Daoy (cell line): ENCODE measurements at places on chromosomes 3 and 15.

DNA sequence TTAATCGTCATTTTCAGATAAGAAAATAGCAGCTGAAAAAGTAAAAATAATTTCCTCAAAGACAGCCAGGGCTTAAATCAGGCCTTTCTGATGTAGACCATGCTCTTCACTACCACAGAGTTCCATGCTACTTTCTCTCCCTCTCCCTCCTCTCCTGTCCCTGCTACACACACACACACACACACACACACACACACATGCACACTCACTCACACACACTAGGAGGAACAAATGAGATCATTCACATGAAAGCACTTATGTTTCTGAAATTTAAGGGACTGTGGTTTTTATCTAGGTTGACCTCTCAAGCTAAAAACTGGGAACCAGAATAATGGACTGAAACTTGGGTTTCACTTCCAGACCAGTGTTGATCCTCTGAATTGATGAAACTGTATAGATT is 4.1 kb upstream of the PSMA4 start:
- no peak for DNase-seq

DNA sequence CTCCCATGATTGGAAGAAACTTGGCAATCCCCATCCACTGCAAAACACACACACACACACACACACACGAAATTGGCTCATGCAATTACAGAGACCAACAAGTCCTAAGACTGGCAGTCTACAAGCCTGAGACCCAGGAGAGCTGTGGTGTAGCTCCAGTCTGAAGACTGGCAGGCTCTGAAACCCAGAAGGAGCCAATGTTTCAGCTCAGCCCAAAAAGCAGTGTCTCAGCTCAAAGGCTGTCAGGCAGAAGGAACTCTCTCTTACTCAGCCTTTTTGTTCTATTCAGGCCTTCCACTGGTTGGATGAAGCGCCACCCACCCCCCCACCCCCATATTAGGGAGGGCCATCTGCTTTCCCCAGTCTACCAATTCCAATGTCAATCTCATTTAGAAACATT is 32.1 kb downstream of the MESD start:
- no peak for DNase-seq

- no peak for DNase-seq
Observed at GRCh38 chr3:14935592-14936345, 11.6 kb upstream of the NR2C2 start.

GRCh38 chr3:44058022-44058867 is 183.4 kb upstream of the TOPAZ1 start:
- peak; percentile 50 for DNase-seq

GRCh38 chr15:50128266-50128665 is 9.2 kb upstream of the ATP8B4 start:
- no peak for DNase-seq

DNA sequence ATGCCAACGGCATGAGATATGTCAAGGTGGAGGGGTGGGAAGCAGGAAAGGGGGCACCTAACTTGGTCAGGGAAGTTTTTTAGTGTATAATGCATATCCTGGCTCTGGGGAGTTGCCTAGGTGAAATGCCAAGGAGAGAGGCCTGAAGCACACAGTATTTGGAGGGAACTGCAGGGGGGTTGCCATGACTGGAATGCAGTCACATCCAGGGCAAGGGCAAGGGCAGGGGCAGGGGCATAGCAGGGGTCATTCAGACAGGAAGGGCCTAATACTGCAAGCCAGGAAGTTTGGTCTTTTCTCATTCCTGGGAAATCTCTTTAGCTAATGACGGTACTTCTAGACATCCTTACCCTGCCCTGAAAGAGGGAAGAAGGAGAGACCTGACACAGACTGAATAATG is 60.5 kb downstream of the MYRIP start:
- no peak for DNase-seq

DNA sequence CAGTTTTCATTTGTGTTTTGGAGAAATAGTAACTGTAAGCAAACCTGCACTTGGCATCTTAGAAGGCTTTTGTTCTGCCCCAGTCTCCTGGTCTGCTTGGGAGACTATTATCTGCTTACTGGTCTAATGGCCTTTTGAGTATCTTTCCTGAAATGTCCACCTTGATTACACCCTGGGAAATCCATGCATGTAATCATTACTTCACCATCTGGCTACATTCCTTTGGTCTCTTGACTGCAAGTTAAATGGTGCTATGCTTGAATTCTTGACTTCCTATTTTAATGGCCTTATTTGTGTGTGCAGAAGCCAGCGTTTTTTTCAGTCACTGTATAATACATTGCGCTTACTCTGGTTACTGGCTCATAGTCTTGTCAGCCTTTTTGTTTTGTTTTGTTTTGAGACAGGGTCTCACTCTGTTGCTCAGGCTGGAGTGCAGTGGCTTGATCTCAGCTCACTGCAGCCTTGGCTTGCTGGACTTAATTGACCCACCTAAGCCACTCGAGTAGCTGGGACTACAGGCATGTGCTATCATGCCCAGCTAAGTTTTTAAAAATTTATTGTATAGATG is 30.0 kb downstream of the CHD2 start:
- DNase-seq: no peak
